Ascending aorta (tissue), 2 donors: ENCODE measurements at places on chromosomes 2 and 18. TPM values are rescaled to one million over a fixed set of nuclear protein-coding genes. Genes with fewer than 3 reads are reported as not detected.

The ABHD3 gene
- total RNA-seq: 9.6 TPM

The MGAT4A gene
- 8.0 TPM for total RNA-seq

The MOCOS gene
- total RNA-seq: 0.21 TPM

The VWC2L gene
- total RNA-seq: not detected

The CBLN2 gene
- total RNA-seq: 8.2 TPM

The GLI2 gene
- 23.1 TPM for total RNA-seq

The KCNF1 gene
- not detected for total RNA-seq

The RBFA gene
- total RNA-seq: 23.1 TPM

The ZNF892 gene
- total RNA-seq: 1.4 TPM

The MALL gene
- 38.5 TPM for total RNA-seq

The GPR75 gene
- total RNA-seq: 0.21 TPM

The CCDC121 gene
- total RNA-seq: 8.0 TPM

The NEB gene
- total RNA-seq: 0.53 TPM

The SERPINB4 gene
- total RNA-seq: not detected

The TUBA3D gene
- total RNA-seq: not detected

The CCDC150 gene
- 7.1 TPM for total RNA-seq

The GPR55 gene
- total RNA-seq: not detected

The OSR1 gene
- total RNA-seq: 66.7 TPM

The TWIST2 gene
- total RNA-seq: 108 TPM

The LRATD1 gene
- total RNA-seq: 5.7 TPM

The FAHD2B gene
- 18.5 TPM for total RNA-seq

The NDC80 gene
- not detected for total RNA-seq

The CD207 gene
- total RNA-seq: not detected

The RSAD2 gene
- total RNA-seq: 0.32 TPM

The IL1RL1 gene
- 3.4 TPM for total RNA-seq

The MATN3 gene
- 0.64 TPM for total RNA-seq

The PLCL1 gene
- 14.3 TPM for total RNA-seq

The ANTXR1 gene
- 90.3 TPM for total RNA-seq

The TMEM200C gene
- total RNA-seq: under 0.01 TPM

The ST6GAL2 gene
- 55.5 TPM for total RNA-seq

The SLC39A10 gene
- total RNA-seq: 9.9 TPM

The UGT1A8 gene
- total RNA-seq: not detected

The GPR39 gene
- total RNA-seq: 0.64 TPM

The HMSD gene
- not detected for total RNA-seq

The SMAD4 gene
- 196 TPM for total RNA-seq

The MYOM1 gene
- 7.8 TPM for total RNA-seq

The SCN2A gene
- 0.53 TPM for total RNA-seq

The UGT1A4 gene
- not detected for total RNA-seq

The CARF gene
- total RNA-seq: 26.2 TPM

The PLEK gene
- 1.5 TPM for total RNA-seq

The TUBA3E gene
- not detected for total RNA-seq

The INHA gene
- not detected for total RNA-seq

The STPG4 gene
- not detected for total RNA-seq

The NOSTRIN gene
- 7.8 TPM for total RNA-seq

The PUM2 gene
- total RNA-seq: 22.4 TPM

The CRYGC gene
- total RNA-seq: not detected

The GCA gene
- 45.1 TPM for total RNA-seq

The ABHD1 gene
- not detected for total RNA-seq

The ABCG8 gene
- not detected for total RNA-seq

The CDKL4 gene
- 2.0 TPM for total RNA-seq
